ENCODE measurements at places on chromosomes 13 and 19.
A peak's percentile ranks its signal among the peaks of the same experiment; 100 is the strongest.

DNA sequence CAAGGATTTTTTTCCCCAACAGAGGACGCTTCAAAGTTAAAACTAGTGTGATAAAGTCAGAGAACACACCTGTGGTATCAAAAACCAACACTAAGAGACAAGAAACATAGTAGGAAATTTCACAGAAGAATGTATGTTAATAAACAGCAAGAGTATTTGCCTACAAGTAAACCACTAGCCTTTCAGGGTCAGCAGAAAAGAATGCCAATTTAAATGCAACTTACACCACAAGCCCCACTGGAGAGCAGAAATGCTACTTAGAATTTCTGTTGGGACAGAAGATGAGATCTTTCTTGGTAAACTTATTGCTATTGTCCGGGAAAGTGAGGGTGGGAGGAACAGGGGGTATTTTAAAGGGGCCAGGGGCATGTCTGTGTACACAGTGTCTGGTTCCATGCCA, 68.6 kb downstream of the STK24 start:
- DNase-seq, result no peak

GRCh38 chr13:46321494-46322225, 65.4 kb downstream of the RUBCNL start:
- DNase-seq, result peak; percentile 60

DNA sequence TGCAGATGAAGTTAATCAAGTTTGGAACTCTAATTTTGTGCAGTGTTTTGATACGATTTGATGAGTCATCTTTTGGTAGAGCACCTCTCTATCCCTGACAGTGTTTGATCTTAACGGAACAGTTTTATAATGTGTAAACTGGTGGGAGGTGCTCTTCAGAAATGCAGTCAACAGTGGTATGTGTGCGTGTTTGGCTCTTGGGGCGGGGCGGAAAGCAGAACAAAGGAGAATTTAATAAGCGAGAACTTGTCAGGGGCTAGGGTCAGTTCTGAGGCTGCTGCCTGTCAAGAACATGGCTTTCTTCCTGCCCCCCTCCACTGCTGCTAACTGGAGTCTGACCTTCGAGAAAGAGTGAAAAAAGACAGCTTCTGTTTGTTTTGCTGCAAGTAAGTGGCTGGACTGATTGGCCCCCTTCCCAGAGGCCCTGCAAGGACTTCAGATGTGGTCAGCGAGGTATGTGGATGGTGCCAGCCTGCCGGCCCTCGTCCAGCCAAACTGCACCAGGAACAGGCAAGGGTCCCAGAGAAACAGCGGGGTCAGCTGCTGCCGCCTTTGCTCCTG, 40.8 kb downstream of the BBC3 start:
- DNase-seq, result peak; percentile 44

GRCh38 chr19:13717194-13717643, 47.1 kb upstream of the MRI1 start:
- DNase-seq, result no peak

DNA sequence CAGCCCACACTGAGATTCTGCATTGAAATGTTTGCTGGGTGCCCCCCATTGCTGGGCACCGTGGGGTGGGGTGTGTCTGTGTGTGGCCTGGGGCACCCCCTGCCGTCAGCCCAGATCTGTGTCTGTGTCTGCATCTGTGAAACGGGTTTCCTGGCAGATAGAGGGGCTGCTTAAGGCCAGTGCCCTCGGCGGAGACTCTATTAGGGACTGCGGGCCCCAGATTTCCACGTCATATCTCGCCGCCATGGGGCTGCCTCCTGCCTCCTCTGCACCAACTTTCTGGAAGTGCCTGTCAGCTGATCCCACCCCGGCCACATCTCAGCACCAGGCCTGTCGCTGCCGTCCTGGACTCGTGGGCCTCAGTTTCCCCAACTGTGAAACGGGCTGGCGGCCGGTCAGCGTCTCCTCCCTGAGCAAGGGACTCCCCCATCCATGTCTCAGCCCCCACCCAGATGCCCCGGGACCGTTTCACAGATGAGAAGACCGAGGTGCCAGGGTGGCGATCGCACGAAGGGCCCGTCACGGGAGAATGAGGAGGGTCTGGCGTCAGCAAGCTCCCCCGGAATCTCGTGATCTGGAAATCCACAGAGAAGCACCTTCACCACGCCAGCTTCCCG, 21.4 kb downstream of the ARID3A start:
- no peak for DNase-seq

- DNase-seq, result no peak
Measured at GRCh38 chr13:80585531-80585930, 244.6 kb upstream of the SPRY2 start.

DNA sequence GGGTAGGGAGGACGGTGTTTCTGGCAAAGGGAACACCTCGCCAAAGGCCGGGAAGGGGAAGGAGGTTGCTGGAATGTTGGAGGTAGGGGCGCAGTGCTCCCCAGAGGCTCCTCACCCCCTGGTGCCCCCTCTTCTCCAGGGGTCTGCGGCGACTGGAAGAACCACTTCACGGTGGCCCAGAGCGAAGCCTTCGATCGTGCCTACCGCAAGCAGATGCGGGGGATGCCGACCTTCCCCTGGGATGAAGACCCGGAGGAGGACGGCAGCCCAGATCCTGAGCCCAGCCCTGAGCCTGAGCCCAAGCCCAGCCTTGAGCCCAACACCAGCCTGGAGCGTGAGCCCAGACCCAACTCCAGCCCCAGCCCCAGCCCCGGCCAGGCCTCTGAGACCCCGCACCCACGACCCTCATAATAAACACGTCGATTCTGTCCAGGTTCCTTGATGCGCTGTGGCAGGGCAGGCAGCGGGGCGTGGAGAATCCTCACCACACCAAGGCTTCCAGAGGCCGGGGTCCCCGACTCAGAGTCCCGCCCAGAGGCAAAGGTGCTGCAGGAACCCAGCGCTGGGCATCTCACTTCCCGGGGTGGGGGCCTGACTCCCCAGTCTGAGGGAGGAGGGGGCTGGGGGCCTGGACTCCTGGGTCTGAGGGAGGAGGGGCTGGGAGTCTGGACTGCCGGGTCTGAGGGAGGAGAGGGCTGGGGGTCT, 7.4 kb upstream of the SPACA4 start:
- no peak for DNase-seq

DNA sequence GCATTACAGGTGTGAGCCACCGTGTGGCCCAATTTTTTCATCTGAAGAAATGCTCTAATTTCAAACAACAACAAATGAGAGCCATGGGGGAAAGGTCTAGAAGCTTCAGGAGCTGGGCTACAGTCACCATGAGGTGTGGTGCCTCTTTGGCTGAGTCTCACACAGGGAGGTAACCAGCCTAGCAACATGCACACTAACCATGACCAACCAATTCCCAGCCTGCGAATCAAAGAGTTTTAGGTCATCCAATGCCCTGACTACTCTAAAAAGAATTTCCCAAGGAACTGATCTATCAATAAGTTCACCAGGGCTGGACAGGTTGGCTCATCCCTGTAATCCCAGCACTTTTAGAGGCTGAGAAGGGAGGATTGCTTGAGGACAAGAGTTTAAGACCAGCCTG, 29.9 kb downstream of the PBX4 start:
- DNase-seq, result no peak

- no peak for DNase-seq
Measured at GRCh38 chr13:56201834-56202233, 938.9 kb upstream of the PRR20A start.

GRCh38 chr19:9934132-9934950, 2.0 kb downstream of the OLFM2 start:
- DNase-seq, result peak; percentile 71

GRCh38 chr19:50430888-50431342, 1.8 kb upstream of the MYBPC2 start:
- no peak for DNase-seq

DNA sequence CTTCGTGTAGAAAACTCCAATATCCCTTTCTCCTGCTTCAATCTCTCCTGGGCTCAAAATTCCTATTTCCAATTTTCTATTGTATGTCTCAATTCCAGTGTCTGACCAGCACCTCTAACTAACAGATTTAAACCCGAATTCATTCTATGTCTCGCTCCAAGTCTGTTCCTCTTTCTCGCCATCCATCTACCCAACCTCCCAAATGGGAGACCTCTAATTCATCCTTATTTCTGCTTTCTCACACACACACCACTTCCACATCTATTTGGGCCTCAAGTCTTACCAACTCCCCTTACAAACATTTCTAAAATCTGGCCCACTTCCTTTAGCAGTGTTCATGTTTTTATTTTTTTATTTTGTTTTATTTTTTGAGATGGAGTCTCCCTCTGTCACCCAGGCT, 53.3 kb downstream of the MBD3L2B start:
- DNase-seq, result no peak

GRCh38 chr19:57241176-57241575, 744 bp downstream of the ZNF805 start:
- no peak for DNase-seq

DNA sequence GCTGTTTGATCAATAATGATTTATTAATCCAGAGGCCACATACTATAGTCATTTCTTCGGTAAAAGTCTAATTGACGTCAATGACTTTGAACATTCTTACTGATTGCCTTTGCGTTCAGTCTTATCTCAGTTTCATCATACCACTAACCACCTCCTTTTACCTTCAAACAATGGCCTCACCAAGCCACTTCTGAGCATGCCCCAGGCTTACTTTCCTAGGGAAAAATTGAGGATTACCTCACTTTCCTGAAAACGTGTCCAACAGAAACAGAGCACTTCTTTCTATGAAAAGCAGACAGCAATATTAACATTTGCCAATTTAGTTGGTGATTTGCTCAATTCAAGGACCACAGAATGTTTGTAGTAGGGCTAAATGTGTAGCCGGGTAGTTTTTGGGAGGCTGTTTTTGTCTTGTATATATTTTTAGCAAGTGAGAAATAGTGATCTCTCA, 157.6 kb downstream of the KLF5 start:
- DNase-seq, result no peak

- no peak for DNase-seq
Measured at GRCh38 chr13:49893591-49893990, 42.5 kb downstream of the SPRYD7 start.

- DNase-seq, result peak; percentile 65
Measured at GRCh38 chr13:46179491-46179908, 2.5 kb downstream of the LCP1 start.

DNA sequence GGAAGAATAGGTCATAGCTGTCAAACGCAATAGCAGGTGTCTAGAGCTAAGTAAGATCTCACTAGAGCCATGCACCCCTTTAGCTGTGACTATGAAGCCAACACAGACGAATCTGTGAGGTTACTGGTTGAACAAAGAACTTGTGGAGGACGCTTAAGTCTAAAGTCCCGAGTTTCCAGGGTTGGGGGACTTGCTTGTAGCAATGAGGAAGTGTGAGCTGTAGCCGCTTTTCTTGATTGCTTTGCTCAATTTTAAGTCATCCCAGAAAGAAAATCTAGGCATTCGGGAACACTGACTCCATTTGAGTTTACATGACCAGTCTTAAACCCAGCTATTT, 1.6 kb downstream of the GPC5 start:
- DNase-seq, result no peak
